SJCRH30 (cell line): ENCODE measurements at places on chromosomes 7 and 10. TPM values are rescaled to one million over a fixed set of nuclear protein-coding genes. Genes with fewer than 3 reads are reported as not detected.

- H3K4me3 ChIP-seq = no peak overlapping the region
- no peaks in the 10 kb centered on the region for H3K27me3 ChIP-seq
- no peaks in the 10 kb centered on the region for H3K4me1 ChIP-seq
- no peak overlapping the region for H3K27ac ChIP-seq
These were observed 282.8 kb downstream of the GPR158 start for GRCh38 chr10:25457552-25457951.

DNA sequence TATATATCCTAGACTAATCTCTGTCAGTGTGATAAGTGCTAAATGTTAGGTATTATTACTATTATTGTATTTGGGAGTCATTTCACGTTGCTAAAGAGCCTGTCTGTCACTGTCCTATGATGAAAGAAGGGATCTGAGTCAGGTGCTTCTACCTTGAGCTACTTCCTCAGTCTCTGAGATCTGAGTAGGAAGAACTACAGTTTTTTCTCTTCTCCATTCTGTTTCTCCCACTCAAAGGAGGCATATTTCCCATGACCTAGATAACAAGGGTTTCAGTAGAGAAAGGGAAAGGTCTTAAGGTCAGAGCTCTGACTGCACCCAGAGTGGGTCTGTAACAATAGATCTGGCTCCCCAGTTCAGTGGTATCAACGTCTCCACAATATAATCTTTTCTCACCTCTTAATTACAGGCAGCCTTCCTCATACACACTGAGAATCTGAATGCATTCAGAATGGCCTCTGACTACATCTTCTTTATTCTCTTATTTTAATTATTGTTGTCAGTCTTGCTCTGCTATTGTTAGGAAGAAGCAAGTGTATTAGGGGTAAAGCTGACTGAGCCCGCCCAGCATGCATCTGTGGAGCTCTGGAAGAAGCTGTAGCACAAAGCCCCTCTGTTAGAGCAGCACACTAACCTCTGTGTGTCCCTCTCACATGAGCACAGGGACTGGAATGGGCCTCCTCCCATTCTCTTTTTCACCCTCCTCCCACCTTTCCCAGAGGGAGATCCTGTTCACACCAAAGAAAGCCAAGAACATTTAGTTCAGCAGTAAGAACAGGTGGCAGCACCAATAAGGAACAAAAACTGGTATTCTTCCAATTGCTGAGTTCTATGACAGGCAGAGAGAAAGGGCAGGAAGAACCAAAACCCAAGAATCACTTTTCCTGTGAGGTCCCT is 38.1 kb downstream of the USP54 start:
- no peaks in the 10 kb centered on the region for H3K36me3 ChIP-seq
- no peak overlapping the region for H3K4me3 ChIP-seq
- peaks cover 25% of the 10 kb centered on the region for H3K4me1 ChIP-seq
- no peaks in the 10 kb centered on the region for H3K27me3 ChIP-seq
- H3K27ac ChIP-seq = peak overlapping the region; percentile 60
- peak; percentile 90 for DNase-seq

DNA sequence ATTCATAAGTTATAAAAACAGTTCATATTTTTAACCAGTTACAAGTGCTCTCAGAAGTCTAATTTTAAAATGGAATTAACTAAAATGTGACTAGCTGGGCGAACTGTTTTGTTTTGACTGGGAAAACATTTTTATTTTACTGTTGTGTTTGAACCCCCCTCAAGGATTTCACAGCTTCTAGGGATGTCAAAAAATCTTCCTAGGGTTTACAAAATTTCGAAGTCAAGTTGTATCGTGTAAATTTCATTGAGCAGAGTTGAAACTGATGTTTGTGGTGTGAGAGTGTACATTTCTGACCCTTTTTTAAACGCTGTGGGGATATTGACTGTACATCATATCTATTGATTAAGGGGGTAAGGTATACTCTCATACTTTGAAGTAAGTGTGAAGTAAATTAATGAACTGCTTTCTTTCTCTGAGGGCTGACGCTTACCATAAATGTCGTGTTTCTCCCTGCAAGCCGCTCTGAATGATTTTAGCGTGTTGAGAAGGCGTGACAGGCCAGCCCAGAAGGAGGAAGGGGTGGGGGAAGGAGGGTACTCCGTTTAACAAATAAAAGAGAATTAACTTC is 1.8 kb upstream of the SP8 start:
- H3K36me3 ChIP-seq = no peaks in the 10 kb centered on the region
- H3K4me1 ChIP-seq = no peaks in the 10 kb centered on the region; the same call in 1 of the 2 replicates
- H3K27ac ChIP-seq = no peak overlapping the region

The PON3 gene
- total RNA-seq = not detected in 2 replicates

The GATA3 gene
- total RNA-seq = 0.53 and 1.2 TPM in 2 replicates

GRCh38 chr7:28005075-28005846 is 175.3 kb downstream of the JAZF1 start:
- no peak for DNase-seq
- no peaks in the 10 kb centered on the region for H3K4me1 ChIP-seq
- no peak overlapping the region for H3K4me3 ChIP-seq
- H3K27ac ChIP-seq = no peak overlapping the region
- H3K27me3 ChIP-seq = no peaks in the 10 kb centered on the region

GRCh38 chr7:79452495-79453265 is 787 bp downstream of the MAGI2 start:
- H3K36me3 ChIP-seq = no peaks in the 10 kb centered on the region
- no peaks in the 10 kb centered on the region for H3K4me1 ChIP-seq
- H3K27ac ChIP-seq = 0 out of 2 replicates have a peak overlapping the region, but pooled peaks have one; percentile 0
- peak overlapping the region; percentile 74 for H3K4me3 ChIP-seq
- DNase-seq = peak; percentile 13
- no peaks in the 10 kb centered on the region for H3K27me3 ChIP-seq

The LRRTM3 gene
- total RNA-seq = 0.05 and 0.10 TPM in 2 replicates

The KCNH2 gene
- 15.9 and 19.3 TPM in 2 replicates for total RNA-seq

DNA sequence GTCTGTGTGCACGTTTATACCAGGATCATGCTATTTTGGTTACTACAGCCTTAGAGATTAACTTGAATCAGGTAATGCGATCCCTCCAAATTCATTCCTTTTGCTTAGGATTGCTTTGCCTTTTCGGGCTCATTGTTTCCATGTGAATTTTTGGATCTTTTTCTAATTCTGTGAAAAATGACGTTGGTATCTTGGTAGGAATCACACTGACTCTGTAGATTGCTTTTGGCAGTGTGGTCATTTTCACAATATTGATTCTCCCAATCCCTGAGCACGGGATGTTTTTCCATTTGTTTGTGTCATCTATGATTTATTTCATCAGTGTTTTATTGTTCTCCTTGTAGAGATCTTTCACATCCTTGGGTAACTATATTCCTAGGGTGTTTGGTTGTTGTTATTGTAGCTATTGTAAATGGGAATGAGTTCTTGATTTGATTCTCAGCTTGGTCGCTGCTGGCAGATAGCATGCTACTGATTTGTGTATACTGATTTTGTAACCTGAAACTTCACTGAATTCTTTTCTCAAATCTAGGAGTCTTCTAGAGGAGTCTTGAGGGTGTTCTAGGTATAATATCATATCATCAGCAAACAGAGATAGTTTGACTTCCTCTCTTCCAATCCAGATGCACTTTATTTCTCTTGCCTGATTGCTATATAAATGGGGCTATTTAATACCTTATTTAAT is 18.2 kb downstream of the SNX8 start:
- peaks cover 4% of the 10 kb centered on the region; the same call in 1 of the 2 replicates for H3K4me1 ChIP-seq
- no peaks in the 10 kb centered on the region for H3K27me3 ChIP-seq
- no peak for DNase-seq
- H3K4me3 ChIP-seq = no peak overlapping the region

The DDC gene
- total RNA-seq = not detected in 2 replicates

DNA sequence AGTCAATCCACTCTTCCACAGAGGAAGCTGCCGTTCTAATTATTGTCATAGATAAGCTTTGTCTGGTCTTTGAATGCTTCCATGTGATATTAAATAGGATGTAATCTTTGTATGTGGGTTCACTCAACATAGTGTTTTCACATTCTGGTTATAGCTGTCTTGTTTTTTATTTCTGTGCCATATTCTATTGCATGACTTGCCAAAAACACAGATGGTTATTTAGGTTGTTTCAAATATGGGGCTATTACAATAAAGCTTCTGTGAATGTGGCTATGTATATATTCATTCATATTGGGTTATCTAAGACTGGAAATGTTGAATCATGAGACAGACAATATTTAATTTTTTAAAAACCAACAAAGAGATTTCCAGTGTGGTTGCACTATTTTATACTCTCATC is 1109.3 kb upstream of the LRRTM3 start:
- H3K36me3 ChIP-seq = no peaks in the 10 kb centered on the region
- H3K4me3 ChIP-seq = no peak overlapping the region
- H3K27ac ChIP-seq = no peak overlapping the region
- DNase-seq = no peak
- H3K4me1 ChIP-seq = peaks cover 4% of the 10 kb centered on the region; the same call in 1 of the 2 replicates
